ENCODE measurements at places on chromosomes 6 and 20.

- DNase-seq = no peak
Measured at GRCh38 chr6:14384175-14384949, 266.8 kb downstream of the CD83 start.

DNA sequence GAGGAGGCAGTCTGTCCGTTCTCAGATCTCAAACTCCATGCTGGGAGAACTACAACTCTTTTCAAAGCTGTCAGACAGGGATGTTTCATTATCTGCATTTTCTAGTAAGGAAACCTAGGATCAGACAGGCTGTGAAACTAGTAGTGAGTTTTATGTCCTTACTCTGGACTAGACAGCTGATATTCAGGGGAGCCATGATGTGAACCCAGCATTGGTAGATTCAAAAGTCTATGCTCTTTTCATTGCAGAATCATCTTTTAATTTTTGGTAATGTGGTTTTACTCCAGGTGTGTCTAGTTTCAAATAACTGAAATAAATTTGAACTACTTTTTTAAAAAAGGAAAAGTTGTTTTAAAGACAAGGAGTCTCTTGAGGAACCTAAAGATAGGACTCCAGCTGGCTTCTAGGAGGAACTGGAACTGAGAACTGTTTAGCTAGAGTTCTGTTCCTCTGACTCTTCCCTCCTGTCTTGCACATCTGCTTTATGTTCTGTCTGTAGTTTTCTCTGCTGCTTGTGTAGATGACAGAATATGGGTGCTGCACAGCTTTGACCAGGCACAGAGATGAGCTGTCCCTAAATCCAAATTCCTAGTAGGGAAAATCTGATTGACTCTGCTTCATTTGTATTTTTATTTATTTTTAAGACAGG, 27.8 kb upstream of the RNF144B start:
- DNase-seq = no peak

- DNase-seq = no peak
Measured at GRCh38 chr6:73878403-73878802, 182.4 kb downstream of the CD109 start.

GRCh38 chr20:61166324-61166723, 85.7 kb upstream of the CDH4 start:
- no peak for DNase-seq

DNA sequence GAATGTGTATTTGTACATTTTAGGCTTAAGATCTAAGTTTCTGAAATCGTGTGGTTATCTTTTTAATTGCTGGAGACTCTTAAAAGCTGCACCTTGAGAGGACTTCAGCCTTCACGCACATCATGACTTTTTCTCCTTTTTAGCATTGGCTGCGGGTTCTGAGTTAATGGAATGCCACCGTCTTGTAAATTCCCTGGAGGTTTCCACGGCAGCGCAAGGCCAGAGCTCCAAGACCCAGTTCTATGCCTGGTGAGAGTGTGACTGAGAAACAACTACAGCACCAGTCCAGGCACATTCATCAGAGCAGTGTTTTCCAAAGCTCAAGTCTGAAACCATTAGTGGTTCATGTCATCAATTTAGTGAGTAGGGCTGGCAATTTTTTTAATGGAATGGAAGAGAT, 23.0 kb downstream of the PRR18 start:
- no peak for DNase-seq

DNA sequence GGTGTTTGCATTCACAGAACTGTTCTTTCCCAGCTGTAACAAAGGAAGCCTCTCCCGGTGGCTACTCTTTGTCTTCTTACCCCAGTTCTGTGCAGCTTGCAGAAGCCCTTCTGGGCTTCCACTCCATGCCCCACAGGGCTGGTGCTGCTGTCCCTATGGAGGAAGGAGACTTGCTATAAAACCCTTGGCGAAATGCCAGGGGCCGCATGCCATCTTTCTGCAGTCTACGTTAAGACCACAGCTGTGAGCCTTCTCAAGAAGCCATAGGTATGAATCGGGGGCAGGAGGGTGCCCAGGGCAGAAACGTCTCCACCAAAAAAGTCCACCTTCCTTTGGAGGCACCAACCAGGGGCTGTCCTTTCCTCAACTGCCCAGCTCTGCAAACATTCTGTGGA, 60.7 kb downstream of the PRND start:
- no peak for DNase-seq

GRCh38 chr20:2751347-2751877, 49.0 kb downstream of the CPXM1 start:
- DNase-seq = no peak

GRCh38 chr6:26175428-26176181, 88.4 kb downstream of the HFE start:
- DNase-seq = peak; percentile 54

DNA sequence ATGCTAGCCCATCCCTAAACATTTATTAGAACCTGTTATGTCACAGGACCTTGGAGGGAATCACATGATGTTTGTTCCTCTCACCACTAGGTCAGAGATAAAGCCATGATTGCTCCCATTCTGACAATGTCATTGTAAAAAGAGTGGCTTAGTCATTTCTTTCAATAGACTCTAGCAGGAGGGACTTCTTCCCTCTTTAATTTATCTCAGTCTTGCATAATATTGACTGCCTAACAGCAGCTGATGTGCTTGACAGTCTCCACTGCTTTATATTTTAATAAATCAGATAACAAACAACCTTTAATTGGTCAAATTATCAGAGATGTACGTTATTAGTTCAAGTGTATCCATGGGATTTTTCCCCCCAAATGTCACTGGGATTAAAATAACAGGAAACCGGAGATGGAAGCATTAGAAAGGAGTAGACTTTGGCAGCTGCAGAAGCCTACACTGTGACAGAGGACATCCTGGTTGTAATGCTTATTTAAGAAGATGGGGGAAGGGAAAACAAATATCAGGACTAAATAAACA, 39.6 kb downstream of the LAMA4 start:
- no peak for DNase-seq

GRCh38 chr6:38155621-38156204, 336.2 kb downstream of the ZFAND3 start:
- DNase-seq = no peak

DNA sequence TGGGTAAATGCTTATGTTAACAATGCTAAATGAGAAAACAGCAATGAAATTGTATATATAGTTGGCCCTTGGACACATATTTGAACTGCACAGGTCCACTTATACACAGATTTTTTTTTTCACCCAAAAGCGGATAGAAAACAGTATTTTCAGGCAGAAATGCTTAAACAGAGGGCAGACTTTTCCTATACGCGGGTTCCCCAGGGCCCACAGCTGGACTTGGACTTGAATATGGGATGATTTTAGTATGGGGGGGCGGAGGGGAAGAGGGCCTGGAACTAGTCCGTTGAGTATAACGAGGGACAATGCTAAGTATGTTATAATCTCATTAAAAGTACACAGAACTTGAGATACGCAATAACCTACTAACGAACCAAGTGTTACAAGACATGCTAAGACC, 1.1 kb upstream of the PRSS35 start:
- DNase-seq = no peak

DNA sequence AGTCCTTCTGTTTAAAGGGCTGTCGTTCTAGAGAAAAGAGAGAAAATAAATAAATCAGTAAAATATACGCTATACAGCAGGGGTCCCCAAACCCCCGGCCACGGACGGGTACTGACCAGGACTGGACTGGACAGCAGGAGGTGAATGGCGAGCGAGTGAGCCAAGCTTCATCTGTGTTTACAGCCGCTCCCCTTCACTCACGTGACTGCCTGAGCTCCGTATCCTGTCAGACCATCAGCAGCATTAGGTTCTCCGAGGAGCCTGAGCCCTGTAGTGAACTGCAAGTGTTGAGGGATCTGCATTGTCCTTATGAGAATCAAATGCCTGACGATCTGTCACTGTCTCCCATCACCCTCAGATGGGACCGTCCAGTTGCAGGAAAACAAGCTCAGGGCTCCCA, 76.5 kb downstream of the ZNF217 start:
- DNase-seq = no peak

DNA sequence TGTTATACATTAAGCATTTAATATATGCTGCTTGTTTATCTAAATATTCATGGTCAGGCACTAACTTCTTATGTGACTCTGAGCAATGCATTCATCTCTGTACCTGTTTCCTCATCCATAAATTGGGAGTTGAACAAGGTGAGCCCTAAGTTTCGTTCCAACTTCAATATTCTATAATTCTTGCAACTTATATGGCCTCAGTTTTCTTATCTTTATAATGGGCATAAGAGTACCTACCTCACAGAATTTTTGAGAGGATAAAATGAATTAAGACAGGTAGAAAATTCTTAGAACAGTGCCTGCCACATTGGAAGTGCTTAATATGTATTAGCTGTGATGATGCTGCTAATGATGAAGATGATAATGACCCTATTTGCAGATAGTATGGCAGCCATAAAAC, 11.8 kb upstream of the HIVEP2 start:
- no peak for DNase-seq

- DNase-seq = no peak
Measured at GRCh38 chr20:49697071-49697470, 16.6 kb downstream of the B4GALT5 start.

GRCh38 chr6:110283657-110284056, 74.5 kb downstream of the METTL24 start:
- DNase-seq = no peak

- DNase-seq = no peak
Measured at GRCh38 chr6:167500961-167501360, 176.1 kb downstream of the TTLL2 start.

DNA sequence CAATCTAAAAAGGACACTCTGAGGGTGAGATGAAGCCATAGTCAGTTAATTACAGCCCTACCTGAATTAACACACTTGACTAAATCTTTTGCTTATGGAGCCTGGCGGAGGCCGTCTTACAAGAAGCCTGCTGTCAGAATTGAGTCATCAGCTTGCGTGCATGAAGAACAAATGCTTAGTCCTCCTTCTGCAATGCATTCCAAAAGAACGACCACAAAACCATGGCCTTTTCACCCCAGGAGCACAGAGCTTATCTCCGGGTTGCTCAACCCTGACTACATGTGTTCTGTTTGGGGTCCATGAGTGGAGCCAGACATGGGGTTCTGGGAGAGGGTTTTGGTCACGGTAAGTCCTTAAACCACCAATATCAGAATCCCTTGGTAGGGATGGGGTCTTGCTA, 318.1 kb downstream of the CLIC5 start:
- no peak for DNase-seq

- no peak for DNase-seq
Measured at GRCh38 chr20:49658508-49658907, 55.2 kb downstream of the B4GALT5 start.

DNA sequence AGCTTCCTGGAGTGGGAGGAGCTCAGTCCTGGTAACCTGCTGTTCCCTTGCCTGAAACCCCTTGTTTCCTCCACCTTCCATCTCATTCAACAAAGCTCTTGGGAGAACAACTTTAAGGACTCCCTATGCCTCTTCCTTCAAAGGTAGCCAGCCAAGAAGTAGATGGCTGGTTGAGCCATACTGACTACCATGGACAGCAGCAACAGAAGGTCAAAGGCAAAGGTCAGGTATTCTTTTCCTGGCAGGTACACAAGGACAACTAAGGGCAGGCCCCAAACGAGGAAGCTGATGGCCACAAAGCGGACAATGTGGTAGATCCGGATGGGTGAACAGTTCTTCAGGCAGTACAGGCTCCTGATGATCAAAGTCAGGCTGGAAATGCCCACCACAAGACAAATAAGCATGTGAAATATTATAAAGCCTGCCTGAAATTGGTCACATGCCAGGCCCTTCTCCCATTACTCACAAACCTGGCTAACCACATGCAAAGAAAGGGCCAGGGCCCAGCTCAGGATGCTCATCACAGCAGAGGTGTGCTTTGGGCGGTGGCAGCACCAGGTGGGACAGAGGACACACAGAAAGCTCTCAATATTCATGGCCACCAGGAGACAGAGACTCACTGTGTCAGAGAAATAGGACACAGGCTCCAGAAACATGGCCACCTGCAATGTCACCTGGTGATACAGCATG, 21.7 kb downstream of the UBD start:
- no peak for DNase-seq

- DNase-seq = no peak
Measured at GRCh38 chr6:39208223-39208739, 21.0 kb downstream of the KCNK5 start.

- no peak for DNase-seq
Measured at GRCh38 chr6:114346451-114346850, 3.6 kb upstream of the HS3ST5 start.

DNA sequence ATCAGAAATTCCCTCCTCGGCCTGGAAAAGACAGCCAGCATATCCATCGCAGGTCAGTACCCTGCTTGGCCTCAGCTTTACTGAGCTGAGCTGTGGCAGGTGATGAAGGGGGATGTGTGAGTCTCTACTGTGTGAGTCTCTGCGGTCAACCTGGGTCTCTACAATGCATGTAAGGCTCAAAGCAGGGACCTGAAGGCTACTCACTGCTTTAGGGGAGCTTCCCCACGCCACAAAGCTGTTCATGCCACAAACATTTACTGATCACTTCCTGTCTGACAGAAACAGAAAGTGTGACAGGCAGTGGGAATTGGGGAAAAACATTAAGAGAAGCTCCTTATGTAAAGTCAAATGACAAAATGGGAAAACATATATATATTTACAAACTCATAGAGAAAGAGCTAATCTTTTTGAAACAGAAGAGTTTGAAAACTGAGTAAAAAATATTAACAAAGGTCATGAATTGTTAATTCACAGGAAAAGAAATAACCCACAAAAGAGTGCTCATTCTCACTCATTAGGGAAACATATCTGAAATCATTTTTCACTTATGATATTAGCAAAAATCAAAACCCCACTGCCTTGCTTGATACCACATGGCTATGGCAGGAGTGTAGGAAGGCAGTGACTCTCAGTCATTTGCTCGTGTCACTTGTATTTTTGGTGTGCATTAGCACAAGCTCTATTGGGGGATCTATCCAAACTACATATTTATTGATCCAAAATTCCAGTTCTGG, 5.8 kb downstream of the BTN3A3 start:
- DNase-seq = peak; percentile 27

GRCh38 chr20:46296526-46297250, 11.6 kb downstream of the CDH22 start:
- DNase-seq = no peak

GRCh38 chr20:32474009-32474716, 111.0 kb downstream of the NOL4L start:
- no peak for DNase-seq

GRCh38 chr6:81864124-81864523, 111.6 kb upstream of the TENT5A start:
- no peak for DNase-seq

DNA sequence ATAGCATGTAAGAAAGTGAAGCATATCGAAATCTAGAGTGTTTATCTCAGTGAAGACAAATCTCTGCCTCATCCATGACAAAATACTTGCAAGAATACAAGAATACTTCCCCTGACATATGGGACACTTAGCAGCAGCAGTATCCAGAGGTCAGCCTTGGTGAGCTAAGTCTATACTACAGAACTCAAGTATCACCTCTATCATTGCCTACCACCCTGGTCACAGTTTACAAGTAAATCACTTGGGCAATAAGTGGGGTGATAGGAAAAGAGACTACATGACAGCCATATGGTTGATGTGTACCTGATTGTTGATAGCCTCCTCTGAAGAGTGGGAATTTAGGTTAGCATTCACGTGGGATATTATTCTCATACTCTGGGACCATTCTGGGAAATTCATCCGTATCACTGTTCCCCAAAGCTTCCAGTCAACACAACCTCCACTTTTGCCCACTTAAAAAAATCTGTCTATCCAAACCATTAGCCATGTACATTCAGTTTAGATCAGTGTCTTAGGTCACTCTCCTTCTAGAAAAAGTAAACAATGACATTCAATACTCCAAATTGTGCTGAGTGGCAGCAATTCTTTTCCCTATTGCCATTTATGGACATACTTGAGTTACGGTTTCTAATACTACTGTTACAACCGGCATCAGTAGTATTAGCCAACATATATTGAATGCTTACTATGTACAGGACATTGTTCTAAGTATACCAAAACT, 118.2 kb upstream of the PRSS16 start:
- no peak for DNase-seq

Data from T-helper 2 cell treated with Interferon-gamma antibody and Interleukin-4, amounts not matched to agents 5 μg/mL and 100 μg/mL, for 36 hours (primary cell).